ENCODE measurements at places on chromosomes 1 and 21. TPM values are rescaled to one million over a fixed set of nuclear protein-coding genes. Genes with fewer than 3 reads are reported as not detected.

IFNAR1 gene
- total RNA-seq: 16.1 TPM

NBPF12 gene
- 2.7 TPM for total RNA-seq

- H3K4me1 ChIP-seq: peaks cover 15% of the 10 kb centered on the region
- no peak overlapping the region for H3K4me3 ChIP-seq
- DNase-seq: peak; percentile 47
- peaks cover 13% of the 10 kb centered on the region for H3K36me3 ChIP-seq
- no peaks in the 10 kb centered on the region for H3K27me3 ChIP-seq
Observed at GRCh38 chr21:43734928-43735229, 15.9 kb downstream of the PDXK start.

CD1B gene
- not detected for total RNA-seq

DNA sequence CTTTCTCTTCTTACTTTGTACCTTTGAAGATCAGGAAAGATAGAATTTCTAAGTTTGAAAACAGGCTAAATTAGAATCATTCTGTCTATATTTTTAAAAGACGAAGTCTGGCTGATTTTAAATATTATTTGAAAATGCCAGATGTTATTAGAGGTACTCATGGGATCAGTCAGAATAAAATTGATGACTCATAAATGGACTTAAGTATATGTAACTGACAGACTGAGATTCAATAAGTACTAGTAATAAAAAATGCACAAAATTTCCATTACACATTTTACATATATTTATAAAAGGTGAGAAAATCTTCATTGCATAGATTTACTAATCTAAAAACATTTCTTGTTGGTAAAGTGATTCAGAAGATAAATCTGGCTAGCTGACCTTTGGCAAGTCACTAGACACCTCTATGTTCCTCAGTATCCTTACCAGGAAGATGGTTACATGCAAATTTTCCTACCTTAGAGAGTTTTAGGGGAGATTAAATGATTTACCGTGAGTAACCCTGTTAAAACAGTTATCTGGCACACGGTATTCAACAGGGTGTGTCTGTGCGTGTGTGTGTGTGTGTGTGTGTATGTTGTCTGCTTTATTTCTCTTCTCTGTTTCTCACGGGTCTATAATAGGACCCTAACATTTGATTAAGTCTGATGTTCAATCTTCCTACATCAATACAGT is 189.0 kb downstream of the RUNX1 start:
- no peak overlapping the region for H3K4me3 ChIP-seq
- H3K36me3 ChIP-seq: peaks cover 96% of the 10 kb centered on the region
- peaks cover 4% of the 10 kb centered on the region for H3K4me1 ChIP-seq
- no peak overlapping the region for H3K27ac ChIP-seq
- no peaks in the 10 kb centered on the region for H3K27me3 ChIP-seq

DNA sequence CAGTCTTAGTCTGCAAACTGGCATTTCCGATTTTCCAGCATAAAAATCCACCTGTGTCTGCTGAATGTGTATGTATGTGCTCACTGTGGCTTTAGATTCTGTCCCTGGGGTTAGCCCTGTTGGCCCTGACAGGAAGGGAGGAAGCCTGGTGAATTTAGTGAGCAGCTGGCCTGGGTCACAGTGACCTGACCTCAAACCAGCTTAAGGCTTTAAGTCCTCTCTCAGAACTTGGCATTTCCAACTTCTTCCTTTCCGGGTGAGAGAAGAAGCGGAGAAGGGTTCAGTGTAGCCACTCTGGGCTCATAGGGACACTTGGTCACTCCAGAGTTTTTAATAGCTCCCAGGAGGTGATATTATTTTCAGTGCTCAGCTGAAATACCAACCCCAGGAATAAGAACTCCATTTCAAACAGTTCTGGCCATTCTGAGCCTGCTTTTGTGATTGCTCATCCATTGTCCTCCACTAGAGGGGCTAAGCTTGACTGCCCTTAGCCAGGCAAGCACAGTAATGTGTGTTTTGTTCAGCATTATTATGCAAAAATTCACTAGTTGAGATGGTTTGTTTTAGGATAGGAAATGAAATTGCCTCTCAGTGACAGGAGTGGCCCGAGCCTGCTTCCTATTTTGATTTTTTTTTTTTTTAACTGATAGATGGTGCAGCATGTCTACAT is 2.5 kb upstream of the OLFML3 start:
- peaks cover 7% of the 10 kb centered on the region for H3K36me3 ChIP-seq
- no peak overlapping the region for H3K4me3 ChIP-seq
- H3K4me1 ChIP-seq: peaks cover 44% of the 10 kb centered on the region
- peak overlapping the region; percentile 71 for H3K27ac ChIP-seq
- no peak for DNase-seq

- H3K27me3 ChIP-seq: peaks cover 50% of the 10 kb centered on the region
- DNase-seq: no peak
- no peaks in the 10 kb centered on the region for H3K4me1 ChIP-seq
- no peak overlapping the region for H3K27ac ChIP-seq
- H3K4me3 ChIP-seq: no peak overlapping the region
Observed at GRCh38 chr1:30645807-30646206, 77.6 kb downstream of the MATN1 start.

OPRD1 gene
- total RNA-seq: not detected
